ENCODE measurements at places on chromosomes 3 and 15. TPM values are rescaled to one million over a fixed set of nuclear protein-coding genes. Genes with fewer than 3 reads are reported as not detected.

DNA sequence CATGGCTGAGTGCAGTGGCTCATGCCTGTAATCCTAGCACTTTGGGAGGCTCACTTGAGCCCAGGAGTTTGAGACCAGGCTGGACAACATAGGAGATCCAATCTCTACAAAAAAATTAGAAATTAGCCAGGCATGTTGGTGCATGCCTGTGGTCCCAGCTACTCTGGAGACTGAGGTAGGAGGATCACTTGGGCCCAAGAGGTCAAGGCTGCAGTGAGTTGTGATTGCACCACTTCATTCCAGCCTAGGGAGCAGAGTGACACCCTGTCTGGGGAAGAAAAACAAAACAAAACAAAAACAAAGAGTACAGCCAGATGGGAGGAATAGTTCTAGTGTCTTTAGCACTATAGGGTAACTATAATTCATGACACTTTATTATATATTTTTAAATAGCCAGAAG lies 26.2 kb upstream of the COMMD4 start:
- DNase-seq = no peak
- no peak overlapping the region for H3K27ac ChIP-seq
- no peaks in the 10 kb centered on the region for H3K36me3 ChIP-seq
- H3K4me3 ChIP-seq = no peak overlapping the region

- H3K4me1 ChIP-seq = no peaks in the 10 kb centered on the region
- H3K27ac ChIP-seq = no peak overlapping the region
- H3K4me3 ChIP-seq = no peak overlapping the region
- DNase-seq = no peak
- no peaks in the 10 kb centered on the region for H3K36me3 ChIP-seq
Observed at GRCh38 chr3:112143251-112143650, 10.2 kb upstream of the GCSAM start.

- DNase-seq = no peak
- H3K27me3 ChIP-seq = no peaks in the 10 kb centered on the region
- peaks cover 25% of the 10 kb centered on the region for H3K36me3 ChIP-seq
- H3K4me1 ChIP-seq = peaks cover 18% of the 10 kb centered on the region
Observed at GRCh38 chr15:41671656-41672648, 11.7 kb downstream of the MGA start.

DNAH12 gene
- polyA plus RNA-seq = 0.26 TPM

CYP1A2 gene
- polyA plus RNA-seq = not detected

DNA sequence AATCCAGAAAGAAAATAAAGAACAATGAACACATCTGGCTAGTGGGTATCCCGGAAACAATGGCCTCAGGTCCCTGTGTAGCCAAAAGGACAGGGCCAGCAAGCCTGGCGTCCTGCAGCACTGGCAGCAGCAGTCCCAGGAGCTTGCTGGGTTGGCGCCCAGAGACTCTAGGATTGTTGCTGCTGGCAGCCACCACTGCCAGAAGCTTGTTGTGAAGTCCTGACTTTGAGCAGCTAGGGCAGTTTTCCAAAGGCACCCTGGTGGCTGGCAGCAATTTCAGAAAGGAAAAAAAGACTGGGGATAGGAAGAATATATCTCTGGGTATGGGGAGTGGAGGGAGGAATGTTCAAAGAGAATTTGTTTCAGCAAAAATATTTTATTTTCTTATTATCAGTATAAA lies 11.3 kb downstream of the SHQ1 start:
- peaks cover 40% of the 10 kb centered on the region for H3K36me3 ChIP-seq
- no peaks in the 10 kb centered on the region for H3K27me3 ChIP-seq
- H3K4me3 ChIP-seq = no peak overlapping the region
- no peak for DNase-seq
- no peaks in the 10 kb centered on the region for H3K4me1 ChIP-seq

DNA sequence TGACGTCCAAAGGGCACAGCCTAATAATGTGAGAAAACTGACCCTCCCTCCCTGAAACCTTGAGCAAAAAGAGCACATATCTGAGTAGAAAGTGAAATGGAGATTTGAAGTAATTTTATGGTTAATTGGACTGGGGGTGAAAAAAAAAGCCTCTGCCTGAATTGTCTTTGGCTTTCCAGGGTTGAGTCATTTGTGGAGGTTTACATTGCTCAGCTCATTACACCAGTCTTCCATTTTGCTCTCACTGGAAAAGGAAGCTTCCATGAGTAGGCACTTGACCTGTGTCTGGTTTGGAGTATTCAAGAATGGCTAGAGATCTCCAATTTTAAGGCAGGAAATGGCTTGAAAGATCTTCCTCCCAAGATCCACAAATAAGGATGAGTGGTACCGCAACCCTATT lies 273.9 kb downstream of the PDCD6IP start:
- H3K36me3 ChIP-seq = no peaks in the 10 kb centered on the region
- H3K4me3 ChIP-seq = no peak overlapping the region
- no peak overlapping the region for H3K27ac ChIP-seq

SMCO1 gene
- polyA plus RNA-seq = not detected

- H3K4me3 ChIP-seq = no peak overlapping the region
Observed at GRCh38 chr3:152377184-152377570, 108.4 kb downstream of the MBNL1 start.

GRCh38 chr3:105944276-105944675 lies 75.5 kb upstream of the CBLB start:
- no peaks in the 10 kb centered on the region for H3K4me1 ChIP-seq
- no peak overlapping the region for H3K4me3 ChIP-seq
- no peak for DNase-seq
- no peak overlapping the region for H3K27ac ChIP-seq
- H3K36me3 ChIP-seq = no peaks in the 10 kb centered on the region
- no peaks in the 10 kb centered on the region for H3K27me3 ChIP-seq

DNA sequence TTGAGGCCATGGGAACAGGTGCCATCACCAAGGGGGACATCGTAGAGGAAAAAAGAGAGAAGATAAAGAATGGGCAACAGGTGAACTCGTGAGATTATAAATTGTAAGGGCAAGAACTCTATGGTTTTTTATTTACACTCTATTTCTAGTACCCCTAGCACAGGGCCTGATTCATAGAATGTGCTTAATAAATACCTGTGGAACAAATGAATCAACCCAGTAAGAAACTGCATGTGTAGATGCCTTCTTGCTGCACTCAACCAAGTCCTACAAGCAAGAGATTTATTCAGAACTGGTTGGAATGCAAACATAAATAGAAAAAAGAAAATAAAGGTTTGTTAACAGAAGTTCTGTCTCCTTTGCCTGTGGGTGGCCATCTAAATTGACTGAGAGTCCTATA lies 18.7 kb upstream of the KPNA1 start:
- H3K27me3 ChIP-seq = no peaks in the 10 kb centered on the region
- DNase-seq = no peak
- no peaks in the 10 kb centered on the region for H3K4me1 ChIP-seq
- H3K4me3 ChIP-seq = no peak overlapping the region

DNA sequence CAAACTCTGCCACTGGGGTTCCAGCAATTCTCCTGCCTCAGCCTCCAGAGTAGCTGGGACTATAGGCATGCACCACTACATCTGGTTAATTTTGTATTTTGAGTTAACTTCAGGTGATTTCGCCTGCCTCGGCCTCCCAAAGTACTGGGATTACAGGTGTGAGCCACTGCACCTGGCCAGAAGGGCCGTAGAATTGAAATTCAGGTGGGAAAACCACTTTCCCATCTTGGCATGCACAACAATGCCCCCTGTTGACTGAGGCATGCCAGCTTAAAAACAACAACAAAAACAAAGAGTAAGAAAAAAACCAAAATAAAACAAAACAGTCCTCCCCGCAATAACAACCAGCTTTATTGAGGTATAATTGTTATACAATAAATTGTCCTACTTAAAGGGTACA lies 32.6 kb upstream of the RAB11A start:
- H3K4me3 ChIP-seq = no peak overlapping the region
- H3K36me3 ChIP-seq = no peaks in the 10 kb centered on the region
- H3K27me3 ChIP-seq = no peaks in the 10 kb centered on the region

OCA2 gene
- 0.86 TPM for polyA plus RNA-seq

DNA sequence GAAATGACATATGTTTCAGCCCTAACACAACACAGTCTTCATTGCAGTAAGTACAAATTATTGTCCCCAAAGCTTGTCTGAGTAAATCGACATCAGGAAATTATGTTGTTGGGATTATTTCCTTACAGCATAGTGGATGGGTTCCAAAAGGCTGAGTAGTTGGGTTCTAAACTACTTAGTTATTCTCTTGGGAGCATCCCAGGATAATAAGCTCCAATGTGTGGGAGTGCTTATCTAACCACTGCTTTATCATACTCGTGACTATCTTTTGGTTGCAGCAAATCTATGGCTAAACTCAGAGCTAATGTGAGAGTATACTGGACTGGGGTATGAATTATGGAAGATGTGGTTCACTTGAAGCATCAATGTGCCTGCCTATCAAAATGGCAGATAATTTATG lies 128.5 kb downstream of the RBMS3 start:
- H3K4me1 ChIP-seq = peaks cover 22% of the 10 kb centered on the region
- no peak for DNase-seq
- no peak overlapping the region for H3K27ac ChIP-seq
- H3K27me3 ChIP-seq = no peaks in the 10 kb centered on the region
- H3K4me3 ChIP-seq = no peak overlapping the region

PLOD2 gene
- polyA plus RNA-seq = 4.7 TPM

MOBP gene
- polyA plus RNA-seq = not detected

DNA sequence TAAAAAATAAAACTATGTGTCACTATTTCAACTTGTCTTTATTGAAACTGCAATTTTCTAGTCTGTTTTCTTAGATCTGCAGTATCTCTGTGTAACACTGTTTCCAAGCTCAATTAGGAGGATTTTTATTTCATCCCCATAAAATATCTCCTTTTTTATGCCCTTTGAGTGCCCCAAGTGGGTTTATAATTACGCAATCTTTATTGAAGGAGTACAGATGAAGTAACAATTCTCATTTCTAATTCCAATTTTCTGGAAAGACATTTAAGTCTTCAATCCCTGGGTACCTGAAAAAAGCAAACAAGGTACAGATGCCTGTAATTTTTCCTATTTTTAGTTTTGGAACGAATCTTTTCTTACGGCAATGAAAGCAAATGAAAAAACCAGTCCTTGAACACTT lies 61.3 kb downstream of the CYP19A1 start:
- DNase-seq = no peak
- H3K27ac ChIP-seq = no peak overlapping the region
- H3K36me3 ChIP-seq = no peaks in the 10 kb centered on the region
- H3K27me3 ChIP-seq = no peaks in the 10 kb centered on the region
- no peak overlapping the region for H3K4me3 ChIP-seq

Measured in spleen (tissue), 13 donors.